ENCODE measurements at places on chromosomes 6 and 20. TPM values are rescaled to one million over a fixed set of nuclear protein-coding genes. Genes with fewer than 3 reads are reported as not detected.

POM121L2 gene
- total RNA-seq = 0.07 TPM

GRCh38 chr6:160085713-160086505 is 35.7 kb upstream of the SLC22A1 start:
- no peak for DNase-seq
- no peak overlapping the region for H3K4me3 ChIP-seq
- no peaks in the 10 kb centered on the region for H3K27me3 ChIP-seq
- no peaks in the 10 kb centered on the region for H3K4me1 ChIP-seq
- H3K36me3 ChIP-seq = peaks cover 50% of the 10 kb centered on the region

GRCh38 chr6:121664158-121664557 is 228.7 kb downstream of the GJA1 start:
- DNase-seq = no peak
- no peak overlapping the region for H3K4me3 ChIP-seq
- H3K36me3 ChIP-seq = no peaks in the 10 kb centered on the region
- no peaks in the 10 kb centered on the region for H3K27me3 ChIP-seq
- H3K4me1 ChIP-seq = no peaks in the 10 kb centered on the region

DNA sequence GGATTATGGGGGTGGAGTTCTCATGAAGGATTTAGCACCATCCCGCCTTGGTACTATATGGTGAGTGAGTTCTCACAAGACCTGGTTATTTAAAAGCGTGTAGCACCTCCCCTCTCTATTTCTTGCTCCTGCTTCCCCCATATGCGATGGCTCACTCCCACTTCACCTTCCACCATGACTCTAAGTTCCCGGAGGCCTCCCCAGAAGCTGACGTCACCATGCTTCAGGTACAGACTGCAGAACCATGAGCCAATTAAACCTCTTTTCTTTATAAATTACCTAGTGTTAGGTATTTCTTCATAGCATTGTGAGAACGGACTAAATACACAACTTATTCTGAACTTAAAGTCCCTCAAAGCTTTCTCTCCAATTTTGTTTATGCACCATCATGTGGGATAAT is 163.4 kb upstream of the BMP5 start:
- H3K4me3 ChIP-seq = no peak overlapping the region
- H3K4me1 ChIP-seq = no peaks in the 10 kb centered on the region
- no peaks in the 10 kb centered on the region for H3K36me3 ChIP-seq
- DNase-seq = no peak
- H3K27ac ChIP-seq = no peak overlapping the region
